Transverse colon (tissue), 4 donors: ENCODE measurements at places on chromosomes 16 and 17. TPM values are rescaled to one million over a fixed set of nuclear protein-coding genes. Genes with fewer than 3 reads are reported as not detected.
A peak's percentile ranks its signal among the peaks of the same experiment; 100 is the strongest.

C16orf89 gene
- not detected for total RNA-seq

TP53TG3B gene
- total RNA-seq: not detected

EVPL gene
- total RNA-seq: 17.1 TPM

DNA sequence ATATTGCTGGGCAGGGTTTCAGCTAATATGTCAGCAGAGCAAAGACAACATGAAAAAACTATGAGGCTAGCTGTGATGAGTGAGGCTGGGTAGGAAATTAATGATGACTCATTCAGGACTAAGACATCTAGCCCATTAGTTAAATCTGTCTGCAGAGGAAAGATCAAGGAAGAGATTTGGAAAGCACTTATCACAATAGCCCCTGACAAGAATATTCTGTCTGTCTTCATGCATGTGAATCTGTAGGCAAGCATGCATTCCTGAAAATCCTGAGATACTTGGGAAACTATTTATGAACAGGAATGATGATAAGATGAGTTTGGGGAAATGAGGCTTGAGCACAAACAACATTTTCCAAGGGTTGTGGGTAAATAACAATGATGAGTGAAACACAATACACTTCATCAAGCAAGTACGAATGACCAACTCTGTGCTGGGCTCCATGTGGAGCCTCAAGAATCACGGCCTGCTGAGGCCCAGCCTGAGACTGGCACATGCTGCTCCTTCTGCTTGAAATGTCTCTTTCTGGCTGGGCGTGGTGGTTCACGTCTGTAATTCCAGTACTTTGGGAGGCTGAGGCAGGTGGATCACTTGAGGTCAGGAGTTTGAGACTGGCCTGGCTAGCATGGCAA lies 96.5 kb upstream of the ASIC2 start:
- no peak for DNase-seq

- peak; percentile 73 for DNase-seq
Observed at GRCh38 chr16:11232852-11233726, 22.9 kb downstream of the SOCS1 start.

DNA sequence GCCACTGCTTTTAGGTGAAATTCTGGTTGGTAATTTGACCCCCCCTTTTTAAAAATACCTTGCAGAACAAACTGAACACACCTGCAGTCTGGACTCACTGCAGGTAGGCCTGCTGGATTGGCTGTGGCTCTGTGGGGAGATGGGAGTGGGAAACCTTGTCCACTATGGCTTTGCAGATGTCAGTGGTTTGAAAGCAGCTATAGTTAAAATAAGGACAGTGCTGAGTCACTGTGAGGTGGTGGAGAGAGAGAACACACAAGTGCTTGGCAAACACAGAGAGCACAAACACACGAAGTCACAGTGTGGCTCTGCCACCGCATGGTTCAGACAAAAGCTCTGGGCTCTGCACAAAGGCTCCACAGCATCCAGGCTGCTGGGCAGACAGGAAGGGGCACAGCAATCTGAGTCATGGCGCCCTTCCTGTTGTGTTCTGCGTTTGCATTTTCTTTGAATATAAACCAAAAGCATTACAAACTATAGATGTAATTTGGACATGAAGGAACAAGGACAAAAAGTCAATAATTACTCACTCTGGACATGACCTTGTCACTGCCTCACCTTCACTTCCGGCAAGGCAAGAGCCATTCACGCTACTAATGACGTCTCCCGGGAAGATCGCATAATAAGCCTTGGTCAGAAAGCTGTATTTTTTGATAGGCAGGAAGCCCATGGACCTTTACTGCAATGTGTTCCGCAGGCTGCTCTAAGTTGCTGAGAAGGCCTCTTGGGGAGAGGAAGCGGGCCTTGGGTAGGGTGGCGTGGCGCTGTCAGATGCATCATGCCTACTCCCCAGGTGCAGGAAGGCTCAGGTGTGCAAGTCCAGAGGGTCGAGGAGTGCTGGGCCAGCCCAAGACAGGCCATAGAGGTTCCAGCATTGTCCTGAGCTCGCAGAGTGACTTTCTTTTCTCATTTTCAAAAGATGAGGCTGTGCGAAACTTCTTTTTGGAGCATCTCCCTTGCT lies 60.1 kb upstream of the MED9 start:
- DNase-seq: no peak

DNA sequence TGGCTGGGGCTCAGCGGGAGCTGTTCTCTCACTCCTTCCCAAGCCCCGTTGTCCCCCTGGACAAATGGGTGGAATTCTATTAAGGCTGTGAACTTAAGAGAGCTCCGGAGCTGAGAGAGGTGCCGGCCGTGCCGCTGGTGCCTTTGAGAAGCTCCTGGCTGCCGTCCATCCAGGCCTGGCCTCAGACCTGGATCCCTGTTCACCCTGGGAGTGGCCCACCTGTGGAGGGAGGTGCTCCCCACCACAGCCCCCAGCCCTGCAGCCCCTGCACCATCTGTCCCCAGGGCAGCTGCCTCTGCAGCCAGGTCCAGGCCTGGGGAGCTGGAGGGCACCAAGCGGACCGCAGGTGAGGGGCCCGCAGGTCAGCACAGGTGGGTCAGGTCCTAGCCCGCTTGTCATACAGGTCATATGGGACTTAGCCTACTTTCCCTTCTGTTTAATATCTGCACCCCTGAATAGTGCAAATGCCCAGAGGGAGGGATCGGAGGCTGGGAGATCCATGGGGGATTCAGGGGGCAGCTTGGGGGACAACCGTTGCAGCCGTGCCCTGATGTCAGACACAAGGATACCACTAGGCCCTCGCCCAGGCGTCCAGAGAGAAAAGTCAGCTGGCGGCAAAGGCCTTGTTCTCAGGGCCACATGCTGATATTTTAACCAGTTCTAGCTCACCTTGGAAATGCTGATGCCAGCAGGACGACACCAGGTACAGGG lies 15.2 kb upstream of the METRNL start:
- DNase-seq: peak; percentile 6

DNA sequence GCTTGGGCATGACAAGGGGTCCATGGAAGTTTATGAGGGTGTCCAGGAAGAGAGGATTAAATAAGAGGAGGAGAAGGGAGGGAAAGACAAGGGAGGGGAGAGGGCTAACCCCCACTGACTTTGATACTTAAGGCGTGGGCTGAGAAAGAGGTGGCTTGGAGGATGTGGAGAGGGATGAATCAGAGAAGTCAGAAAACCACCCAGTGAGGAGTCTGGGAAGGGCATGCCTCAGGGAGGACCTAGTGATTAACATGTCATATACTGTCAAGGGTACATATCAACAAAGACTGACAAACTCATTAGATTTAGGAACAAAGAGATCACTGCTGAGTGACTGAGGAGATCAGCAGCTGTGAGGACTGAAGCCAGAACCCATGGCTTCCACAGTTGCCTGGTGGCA lies 145.4 kb downstream of the IRX5 start:
- no peak for DNase-seq

GRCh38 chr16:25235991-25236390 lies 19.2 kb downstream of the AQP8 start:
- DNase-seq: no peak
